Activated CD4-positive, alpha-beta T cell treated with anti-CD3 and anti-CD28 coated beads, Interleukin-2, amount 50 U/mL, for 48 hours (primary cell): ENCODE measurements at places on chromosomes 11 and 22.

DNA sequence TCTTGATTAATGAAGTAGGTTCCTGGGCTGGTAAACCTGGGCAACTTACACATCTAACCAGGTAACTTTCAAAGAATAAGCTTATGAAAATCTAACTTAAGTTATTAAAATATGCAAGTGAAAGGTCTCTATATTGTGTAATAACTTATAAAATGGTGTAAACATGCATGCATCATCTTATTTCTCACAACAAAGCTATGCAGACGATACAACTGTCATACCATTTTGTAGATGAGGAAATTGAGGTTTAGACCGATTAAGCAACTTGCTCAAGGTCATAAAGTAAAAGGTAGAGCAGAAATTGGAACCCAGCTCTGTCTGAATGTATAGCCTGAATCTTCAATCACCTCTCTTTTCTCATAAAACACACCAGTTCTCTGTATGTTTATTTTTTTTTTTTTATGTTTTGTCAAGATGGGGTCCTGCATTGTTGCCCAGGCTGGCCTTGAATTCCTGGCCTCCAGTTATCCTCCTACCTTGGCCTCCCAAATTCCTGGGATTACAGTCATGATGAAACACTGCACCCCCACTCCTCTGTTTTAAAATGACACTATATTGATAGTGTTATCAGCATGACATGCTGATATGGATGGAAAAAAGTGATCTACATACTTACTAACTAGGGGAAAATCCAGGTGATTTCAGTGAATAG lies 109.6 kb downstream of the SGSM3 start:
- DNase-seq, result no peak

GRCh38 chr11:75428281-75428724 lies 4.7 kb downstream of the KLHL35 start:
- DNase-seq, result peak; percentile 70

DNA sequence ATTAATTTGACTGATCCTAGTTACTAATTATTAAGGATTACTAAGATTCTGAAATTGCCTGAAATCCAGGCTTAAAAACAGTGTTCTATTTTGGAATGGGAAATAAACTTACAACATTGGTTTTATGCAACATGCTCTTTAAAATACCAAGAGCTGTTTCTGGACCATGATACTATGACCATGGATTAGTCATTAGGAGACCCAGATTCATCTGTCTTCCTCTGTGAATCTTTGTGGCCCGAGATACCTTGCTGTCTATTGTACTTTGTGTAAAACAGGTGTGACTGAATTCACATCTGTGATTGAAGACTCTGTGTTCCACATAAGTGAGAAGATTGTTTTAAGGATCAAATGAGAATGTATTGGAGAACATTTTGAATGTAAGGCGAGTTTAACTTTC lies 98.8 kb downstream of the HSD17B12 start:
- no peak for DNase-seq

DNA sequence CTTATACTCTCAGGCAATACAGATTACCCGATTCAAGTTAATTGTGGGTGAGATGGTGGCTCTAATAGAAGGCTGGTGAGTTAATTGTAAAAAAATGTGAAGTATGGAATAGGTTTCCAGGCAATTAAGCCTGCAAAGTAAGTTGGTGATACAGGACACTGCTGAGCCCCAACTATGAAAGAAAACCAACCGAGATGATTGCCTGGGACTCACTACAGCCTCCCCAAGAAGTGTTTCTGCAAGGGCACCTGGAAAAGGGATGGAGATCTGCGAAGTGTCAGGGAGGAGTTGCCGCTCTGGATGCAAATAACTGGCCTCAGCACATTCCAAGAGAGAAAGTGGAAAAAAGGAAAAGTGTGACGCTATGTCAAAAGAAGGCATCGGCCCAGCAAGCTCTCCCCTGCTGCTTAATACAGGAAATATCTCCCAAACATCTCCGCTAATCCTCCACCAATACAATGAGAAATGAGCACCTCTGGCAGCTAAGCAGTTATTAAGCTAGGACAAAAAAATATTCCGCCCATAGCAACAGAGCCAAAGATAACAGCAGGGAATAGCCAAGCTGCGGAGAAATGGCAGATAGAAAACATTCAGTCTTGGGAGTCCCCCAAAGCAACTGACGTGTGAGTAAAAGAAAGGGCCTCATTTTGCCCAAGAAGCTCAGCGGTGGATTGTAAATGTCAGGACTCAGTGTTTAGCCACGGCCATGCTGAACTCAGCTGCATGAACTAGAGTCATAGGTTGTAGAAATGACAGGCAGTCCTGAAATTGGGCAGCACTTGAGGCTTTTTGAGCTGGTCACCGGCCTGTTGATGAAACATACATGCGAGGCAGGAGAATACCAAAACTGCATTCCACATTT lies 133.7 kb downstream of the SNX19 start:
- no peak for DNase-seq

- no peak for DNase-seq
Observed at GRCh38 chr11:31555938-31556337, 46.4 kb downstream of the ELP4 start.

DNA sequence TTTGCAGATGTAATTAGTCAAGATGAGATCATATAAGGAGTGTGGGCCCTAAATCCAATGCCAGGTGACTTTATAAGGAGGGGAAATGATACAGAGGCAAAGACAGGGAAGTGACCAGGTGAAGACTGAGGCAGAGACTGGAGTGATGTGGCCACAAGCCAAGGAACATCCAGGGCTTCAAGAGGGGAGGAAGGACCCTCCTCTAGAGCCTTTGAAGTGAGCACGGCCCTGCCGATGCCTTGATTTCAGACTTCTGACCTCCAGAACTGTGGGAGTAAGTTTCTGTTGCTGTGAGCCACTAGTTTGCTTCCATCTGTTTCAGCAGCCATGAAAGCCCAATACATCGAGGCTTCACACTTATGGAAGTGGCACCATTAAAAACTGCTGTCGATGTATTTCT lies 78.7 kb downstream of the SHANK2 start:
- no peak for DNase-seq

DNA sequence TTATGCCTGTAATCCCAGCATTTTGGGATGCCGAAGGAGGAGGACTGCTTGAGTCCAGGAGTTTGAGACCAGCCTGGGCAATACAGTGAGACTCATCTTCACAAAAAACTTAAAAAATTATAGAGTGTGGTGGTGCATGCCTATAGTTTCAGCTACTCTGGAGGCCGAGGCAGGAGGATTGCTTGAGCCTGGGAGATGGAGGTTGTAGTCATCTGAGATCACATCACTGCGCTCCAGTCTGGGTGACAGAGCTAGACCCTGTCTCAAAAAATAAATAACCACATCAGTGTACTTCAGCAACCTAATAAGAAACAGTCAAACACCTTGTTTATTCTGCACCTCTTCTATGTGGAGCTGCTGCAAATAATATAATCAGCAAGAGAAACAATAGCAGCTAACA lies 1.4 kb downstream of the NARS2 start:
- no peak for DNase-seq

DNA sequence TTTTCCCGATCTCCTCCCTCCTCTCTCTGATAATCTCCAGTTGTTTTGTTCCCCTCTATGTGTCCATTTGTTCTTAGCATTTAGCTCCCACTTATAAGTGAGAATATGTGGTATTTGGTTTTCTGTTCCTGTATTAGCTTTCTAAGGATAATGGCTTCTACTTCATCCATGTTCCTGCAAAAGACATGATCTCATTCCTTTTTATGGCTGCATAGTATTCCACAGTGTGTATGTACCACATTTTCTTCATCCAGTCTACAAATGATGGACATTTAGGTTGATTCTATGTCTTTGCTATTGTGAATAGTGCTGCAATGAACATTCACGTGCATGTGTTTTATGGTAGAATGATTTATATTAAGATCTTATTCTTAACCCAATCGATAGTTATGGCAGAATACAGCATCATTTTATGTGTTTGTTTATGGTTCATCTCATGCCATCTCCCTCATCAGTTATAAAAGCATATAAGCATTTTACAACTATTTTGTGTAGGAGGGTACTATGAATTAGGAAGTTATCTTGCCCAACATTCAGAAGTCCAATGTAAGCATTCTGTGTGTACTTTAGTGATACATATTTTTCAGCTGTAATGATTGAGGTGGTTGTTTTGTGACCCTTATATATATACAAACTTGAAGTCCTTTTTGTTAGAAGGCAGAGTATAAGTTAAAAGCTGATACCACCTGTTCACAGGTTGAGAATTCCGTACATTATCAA lies 3.2 kb downstream of the MS4A3 start:
- no peak for DNase-seq
